ENCODE measurements at places on chromosomes 7 and 10.

- DNase-seq = no peak
Observed at GRCh38 chr10:59867590-59867989, 38.8 kb downstream of the CCDC6 start.

DNA sequence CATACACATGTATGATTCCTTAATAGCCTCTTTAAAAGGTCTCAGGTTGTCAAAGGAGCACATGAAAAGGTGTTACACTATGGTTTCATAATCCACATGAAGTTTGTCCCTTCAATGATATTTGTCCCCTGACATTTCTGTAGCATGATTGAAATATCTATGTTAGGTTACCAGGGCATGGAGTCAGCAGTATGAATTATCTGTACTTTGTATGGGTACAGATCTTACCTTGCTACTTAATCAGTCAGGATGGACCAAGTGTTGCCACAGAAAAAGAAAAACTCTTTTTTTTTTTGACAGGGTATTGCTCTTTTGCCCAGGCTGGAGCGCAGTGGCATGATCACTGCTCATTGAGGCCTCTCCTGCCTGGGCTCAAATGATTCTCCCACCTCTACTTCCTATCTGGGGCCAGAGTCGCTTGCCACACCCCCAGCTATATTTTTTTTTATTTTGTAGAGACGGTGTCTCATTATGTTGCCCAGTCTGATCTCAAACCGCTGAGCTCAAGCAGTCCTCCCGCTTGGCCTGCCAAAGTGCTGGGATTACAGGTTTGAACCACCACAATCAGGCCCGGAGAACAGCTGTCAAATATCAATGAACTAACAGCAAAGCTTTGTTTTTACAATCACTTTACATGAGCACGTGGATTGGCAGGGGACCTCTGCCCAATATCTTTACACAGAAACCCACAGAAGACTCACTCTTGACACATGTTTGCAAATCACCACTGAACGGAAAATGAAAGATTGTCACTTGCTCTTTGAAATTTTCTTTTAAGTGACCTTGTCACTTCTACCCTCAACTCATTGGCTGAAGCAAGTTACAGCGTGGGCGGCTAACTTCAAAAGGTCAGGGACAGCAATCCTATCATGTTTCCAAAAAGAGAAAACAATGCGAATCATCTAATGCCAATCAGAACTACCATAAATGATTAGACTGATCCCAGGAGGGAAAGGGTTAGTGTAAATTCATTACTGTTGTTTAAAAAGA, 140.2 kb downstream of the PRKG1 start:
- no peak for DNase-seq

DNA sequence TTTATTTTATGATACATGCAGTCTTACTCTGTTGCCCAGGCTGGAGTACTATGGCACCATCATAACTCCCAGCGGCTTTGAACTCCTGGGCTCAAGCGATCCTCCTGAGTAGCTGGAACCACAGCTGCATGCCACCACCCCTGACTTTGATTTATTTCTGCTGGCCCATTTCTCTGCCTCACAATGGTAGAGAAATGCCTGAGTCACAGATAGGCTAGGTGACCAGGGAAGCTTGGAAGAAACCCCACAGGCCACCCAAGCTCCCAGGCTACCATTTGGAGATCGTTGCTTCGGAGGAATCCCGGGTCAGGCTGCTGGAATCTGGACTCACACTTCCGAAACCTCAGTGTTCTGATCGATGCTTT, 17.4 kb upstream of the BAIAP2L1 start:
- DNase-seq = no peak

- DNase-seq = no peak
Observed at GRCh38 chr10:71493741-71494140, 97.0 kb downstream of the CDH23 start.

DNA sequence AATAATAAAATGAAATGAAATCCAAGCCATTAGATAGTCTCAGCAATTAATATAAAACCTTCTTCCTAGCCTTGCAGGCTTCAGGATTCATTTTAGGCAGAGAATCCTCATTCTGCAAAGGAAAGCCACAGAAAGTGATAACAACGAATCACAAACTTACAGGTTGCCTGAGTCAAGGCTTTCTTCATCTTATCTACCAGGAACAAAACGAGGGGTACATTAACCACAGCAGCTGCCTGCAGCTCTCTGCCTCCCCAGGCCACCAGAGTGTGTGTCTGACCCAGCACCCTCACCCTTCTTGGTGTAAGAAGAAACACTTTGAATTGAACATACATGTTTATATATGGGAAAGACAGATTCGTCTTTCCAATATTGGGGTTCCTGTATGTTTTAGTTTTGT, 12.5 kb upstream of the TNS3 start:
- DNase-seq = no peak

DNA sequence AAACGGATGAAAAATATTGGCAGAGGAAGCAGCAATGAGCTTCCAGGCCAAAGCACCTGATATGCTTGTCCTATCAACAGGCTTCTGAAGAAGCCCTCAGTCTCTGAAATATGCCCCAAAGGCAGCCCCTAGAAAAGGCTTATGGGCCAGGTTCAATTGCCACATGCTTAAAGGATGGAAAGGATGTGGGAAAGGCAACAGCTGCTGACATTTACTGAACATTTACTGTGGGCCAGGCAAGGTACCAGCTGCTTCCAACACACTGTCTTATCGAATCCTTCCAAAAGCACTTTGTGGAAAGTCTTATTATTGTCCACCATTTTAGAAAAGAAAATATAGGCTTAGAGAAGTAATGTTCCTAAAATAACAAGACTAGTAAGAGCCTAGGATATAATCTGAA, 56.5 kb downstream of the DOCK4 start:
- DNase-seq = no peak

DNA sequence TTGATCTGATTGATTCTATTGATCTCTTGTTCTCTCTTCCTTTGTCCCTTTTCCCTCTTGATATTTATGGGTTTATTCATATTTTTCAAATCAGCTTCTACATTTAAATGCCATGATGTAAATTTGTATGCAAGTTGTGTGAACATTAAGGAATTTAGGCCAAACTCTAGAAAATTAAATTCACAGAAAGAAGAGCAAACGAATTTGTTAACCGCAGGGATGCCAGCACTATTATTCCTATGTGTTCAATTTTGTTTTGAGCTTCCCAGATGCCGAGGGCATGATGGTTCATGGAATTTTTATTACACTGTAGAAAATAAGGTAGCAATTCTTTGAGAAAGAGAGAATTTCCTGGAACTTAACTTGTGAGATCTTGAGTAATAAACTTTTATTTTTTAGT, 220.9 kb downstream of the BUB3 start:
- DNase-seq = peak; percentile 59

DNA sequence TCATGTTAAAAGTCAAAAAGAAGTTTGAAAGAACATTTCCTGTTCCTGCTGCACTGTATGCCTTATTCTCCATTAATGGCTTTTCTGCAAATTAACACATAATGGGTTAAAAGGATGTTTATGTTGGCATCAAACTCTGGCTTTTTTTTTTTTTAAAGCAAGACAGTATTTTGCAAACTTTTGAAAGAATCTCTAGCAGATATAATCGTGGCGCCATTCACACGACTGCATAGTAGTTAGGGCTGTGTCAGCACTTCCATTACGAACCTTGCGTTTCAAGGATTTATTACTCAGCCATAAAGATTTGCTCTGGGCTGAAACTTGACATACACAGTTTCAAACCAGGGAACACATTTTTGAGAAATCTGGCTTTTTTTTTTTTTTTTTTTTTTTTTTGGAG, 207.8 kb downstream of the DYNC1I1 start:
- no peak for DNase-seq

DNA sequence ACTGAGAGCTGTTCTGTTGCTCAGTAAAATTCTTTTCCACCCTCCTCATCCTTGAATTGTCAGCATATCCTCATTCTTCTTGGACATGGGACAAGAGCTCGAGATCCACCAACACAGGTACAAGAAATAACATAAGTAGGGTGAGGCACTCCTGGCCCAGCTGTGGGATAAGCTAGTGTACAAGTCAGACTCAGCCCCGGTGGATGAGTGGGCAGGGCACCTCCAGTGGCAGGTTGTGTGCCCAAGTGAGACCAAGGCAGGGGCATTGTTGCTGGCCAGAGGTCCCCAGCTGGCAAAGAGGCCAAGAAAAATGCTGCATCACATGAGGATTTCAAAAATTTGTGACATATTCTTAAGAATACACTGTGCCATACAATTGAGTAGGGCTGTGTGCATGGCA, 402.0 kb upstream of the ZWINT start:
- no peak for DNase-seq

DNA sequence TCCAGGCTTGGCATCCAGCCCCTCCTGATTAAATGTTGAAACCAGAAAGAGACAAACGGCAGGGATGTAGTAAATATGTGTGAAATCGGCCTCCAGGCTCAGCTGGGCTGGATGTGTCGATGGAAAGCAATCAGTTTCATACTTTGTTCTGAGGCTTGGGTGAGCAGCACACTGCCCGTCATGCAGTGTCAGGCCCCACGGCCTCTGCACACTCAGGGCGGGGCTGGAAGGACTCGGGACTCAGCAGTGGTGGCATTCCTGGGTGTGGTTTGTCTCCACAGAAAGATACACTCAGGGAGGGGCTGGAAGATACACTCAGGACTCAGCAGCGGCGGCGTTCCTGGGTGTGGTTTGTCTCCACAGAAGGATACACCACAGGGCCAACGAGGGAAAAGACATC, 22.0 kb downstream of the ADGRA1 start:
- DNase-seq = no peak

Data from spinal cord (tissue), 10 donors.